NCI-H1105 treated with DMSO at 0.1 percent for 48 hours (cell line): ENCODE measurements at places on chromosomes 1 and 21.
A peak's percentile ranks its signal among the peaks of the same experiment; 100 is the strongest.

GRCh38 chr1:225447650-225448089 lies 19.8 kb upstream of the LBR start:
- no peak for DNase-seq

GRCh38 chr1:223233410-223234169 lies 90.5 kb upstream of the TLR5 start:
- no peak for DNase-seq

DNA sequence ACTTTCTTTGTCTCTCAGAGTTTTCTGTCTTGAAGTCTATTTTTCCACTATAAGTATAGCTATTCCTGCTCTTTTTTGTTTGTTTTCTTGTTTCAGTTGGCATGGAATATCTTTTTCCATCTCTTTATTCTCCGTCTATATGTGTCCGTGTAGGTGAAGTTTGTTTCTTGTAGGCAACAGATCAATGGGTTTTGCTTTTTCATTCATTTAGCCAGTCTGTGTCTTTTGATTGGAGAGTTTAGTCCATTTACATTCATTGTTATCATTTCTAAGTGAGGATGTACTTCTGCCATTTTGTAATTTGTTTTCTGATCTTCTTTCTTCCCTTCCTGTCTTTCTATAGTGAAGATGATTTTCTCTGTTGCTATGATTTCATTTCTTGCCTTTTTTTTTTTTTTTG lies 132.5 kb upstream of the GPR52 start:
- no peak for DNase-seq

DNA sequence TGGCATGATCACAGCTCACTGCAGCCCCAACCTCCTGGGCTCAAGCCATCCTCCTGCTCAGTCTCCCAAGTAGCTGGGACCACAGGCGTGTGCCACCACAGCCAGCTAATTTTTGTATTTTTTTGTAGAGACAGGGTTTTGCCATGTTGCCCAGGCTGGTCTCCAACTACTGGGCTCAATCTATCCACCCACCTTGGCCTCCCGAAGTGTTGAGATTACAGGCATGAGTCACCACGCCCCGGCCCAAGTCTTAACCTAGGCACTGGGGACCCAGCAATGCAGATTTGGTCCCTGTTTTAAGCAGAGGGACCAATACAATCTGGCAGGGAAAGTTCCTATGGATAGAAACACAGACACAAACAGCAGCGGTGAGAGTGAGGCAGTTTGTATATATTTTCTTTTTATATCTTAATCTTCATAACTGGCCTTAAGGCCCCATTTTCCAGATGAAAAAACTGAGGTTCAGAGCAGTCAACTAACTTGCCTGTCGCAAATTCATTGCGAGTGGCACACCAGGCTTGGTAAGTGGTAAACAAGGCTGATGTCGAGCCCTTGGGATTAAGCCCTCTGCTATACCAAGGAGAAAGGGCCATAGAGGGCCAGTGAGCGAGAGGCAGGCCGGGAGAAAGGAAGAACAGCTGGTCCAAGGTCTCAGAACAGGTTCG lies 77.8 kb upstream of the TINAGL1 start:
- DNase-seq = no peak

DNA sequence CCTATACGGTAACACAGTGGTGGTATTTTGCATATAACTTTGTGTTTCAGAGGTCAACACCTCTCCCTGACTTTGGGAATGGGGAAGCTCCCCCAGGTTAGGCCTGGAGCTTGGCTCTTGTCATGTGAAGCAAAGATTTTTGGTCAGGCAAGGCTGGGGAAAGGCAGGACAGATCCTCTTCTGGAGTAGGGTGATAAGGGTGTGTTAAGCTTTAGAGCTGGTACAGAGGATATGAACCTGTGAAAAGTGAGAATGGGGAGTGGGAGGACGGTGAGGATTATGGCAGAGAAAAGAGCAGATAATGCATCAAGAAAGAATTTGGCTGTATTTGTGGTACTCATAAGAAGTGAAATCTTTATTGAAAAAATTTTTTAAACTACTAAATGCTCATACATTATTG lies 2.3 kb downstream of the RPF1 start:
- no peak for DNase-seq

DNA sequence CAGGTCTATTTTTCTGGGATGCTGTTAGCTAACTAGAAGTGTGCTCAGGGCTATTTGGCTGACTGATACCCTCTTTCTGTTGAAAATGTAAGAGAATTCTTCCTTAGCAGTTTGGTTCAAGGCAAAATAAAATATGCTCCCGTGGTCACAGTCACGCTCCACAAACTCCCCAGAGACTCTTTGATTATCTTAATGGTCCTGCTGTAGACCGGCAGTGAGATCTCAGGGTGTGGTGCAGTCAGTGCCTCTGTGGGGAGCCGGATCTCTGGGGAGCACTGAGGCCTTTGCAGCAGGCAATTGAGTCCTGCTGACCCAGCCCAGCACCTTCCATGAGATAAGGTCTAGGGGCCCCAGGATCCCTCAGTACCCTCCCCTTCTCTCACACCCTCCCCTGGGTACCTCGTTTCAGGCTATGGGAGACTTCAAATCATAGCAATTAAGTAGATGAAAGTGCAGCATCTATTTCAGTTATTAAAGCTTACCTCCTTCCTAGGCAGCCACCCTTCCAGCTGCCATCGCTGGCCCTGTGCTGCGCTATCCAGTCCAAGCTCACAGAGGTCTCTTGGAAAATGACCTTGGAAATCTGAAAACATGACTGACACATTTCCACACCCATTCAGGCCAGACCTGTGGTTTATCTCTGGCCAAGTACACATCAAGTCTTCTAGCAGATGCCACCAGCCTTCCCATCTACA lies 98.1 kb downstream of the SEC16B start:
- no peak for DNase-seq

DNA sequence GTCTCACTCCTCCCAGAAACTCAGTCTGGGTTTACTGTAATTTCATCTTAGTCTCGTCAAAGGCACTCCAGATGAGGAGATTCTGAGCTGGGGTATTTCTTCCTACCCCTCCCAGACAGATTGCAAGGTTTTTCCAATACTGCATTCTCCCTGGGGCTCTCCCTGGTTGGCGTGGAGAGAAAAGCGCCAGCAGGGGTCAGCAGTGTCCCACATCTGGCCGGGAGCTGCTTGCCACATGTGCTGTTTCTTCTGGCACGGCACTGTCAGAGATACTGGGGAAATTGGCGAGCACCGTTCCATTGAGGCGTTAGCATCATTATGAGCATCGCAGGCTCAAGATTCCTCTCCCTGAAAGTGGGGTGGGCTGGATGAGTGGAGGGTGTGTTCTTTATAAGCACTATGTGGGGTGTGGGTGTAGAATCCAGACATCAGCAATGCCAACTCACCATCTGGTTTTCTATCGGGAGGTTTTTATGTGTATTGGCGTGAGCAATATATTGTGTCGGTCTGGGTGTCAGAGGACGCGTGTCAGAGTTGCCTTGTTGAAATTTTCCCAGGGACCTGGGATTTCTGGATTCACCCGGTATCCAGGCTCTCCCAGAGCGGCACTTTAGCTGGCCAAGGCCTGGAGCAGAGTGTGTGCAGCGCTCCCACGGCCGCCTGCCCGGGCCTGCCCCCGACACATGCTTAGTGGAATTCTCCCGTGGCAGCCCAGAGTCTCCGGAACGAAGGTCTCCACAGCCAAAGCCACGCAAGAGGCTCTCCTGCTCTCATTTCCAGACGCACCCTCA lies 8.0 kb upstream of the NAV1 start:
- peak; percentile 79 for DNase-seq

GRCh38 chr1:168879896-168880734 lies 151.1 kb upstream of the DPT start:
- no peak for DNase-seq

GRCh38 chr1:9093091-9093490 lies 23.7 kb upstream of the SLC2A5 start:
- DNase-seq = no peak

DNA sequence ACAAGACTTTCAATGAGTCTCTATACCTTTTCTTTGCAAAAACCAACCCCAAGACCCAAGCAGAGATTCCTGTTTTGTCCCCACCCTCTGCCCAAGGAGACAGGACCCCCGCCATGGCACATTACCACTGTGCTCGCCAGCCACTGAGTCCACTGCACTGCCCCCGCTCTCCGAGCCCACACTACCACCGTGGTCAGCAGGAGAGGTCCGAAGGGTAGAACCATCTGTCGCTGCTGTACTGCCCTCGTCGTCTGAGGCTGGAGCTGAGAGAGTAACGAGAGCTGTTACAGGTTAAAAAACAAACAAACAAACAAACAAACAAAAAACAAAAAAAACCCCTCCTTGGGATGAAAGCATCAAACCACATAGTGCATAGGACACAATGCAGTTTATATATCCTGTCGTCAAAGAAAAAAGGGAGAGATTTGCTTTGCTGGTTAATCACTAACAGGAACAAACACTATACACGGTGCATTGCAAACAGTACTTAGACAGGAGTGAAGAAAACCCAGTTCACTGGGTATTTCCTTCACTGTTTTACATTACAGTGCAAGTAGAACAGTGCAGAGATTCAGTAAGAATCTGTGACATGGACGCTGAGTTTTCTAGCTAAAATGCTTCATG lies 71.0 kb downstream of the UBR4 start:
- DNase-seq = no peak

GRCh38 chr1:11693024-11693590 lies 1.6 kb downstream of the DRAXIN start:
- no peak for DNase-seq

DNA sequence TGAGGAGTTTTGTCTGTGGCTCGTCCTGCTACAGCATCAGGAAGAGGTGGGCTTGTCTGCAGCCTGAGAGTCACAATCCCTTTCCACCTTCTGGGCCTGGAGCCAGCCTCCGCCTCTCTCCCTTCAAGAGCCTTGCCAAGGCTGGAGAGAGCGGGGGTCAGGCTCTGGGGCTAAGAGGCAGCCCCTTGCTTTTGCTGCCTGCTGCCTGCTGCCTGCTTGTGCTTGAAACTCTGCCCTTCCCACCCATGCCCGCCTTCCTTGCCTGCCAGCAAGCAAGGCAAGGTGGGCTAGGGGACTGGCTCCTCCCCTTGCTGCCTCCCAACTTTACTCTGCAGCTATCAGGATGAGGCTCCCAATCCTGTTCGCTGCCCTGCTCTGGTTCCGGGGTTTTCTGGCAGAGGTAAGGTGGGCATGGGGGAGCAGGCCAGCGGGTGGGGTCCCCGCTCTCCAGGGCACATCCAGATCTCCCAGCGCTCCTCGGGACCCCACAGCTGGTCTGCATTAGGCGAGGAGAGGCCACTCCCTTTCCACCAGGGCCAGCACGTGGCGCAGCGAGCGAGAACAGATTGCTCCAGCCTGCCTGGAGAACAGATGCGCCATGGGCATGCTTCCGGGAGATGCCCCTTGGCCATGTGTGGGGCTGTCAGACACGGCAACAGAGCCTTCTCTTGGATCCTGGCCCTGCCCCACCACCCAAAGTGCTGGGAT lies 7.5 kb upstream of the PTPN7 start:
- peak; percentile 48 for DNase-seq

DNA sequence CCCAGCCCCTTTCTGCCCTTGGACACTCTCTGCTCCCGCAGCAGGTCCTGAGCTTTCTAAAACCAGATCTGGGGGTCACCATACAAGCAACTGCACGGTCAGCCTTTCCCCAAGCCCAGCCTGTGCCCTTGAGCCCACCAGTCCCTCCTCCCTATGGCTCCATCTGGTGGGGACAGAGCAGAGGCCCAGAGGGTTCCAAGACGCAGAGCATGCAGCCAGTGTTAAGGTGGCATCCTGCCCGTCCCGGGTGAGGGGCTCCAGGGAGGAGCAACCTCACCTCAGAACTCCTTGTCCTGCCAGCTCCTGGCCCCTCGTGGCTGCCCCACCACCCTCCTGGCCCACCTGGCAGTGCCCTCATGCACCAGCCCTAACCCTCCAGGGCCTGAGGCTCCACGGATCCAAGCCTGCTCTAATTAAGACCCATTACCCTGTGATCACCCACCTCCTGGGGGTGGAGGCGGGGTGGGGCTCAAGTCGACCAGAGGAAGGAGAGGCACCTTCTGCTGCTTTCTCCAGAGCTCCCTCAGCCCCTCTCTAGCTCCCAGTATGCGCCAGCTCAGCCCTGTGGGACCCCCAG lies 8.5 kb downstream of the CHD5 start:
- DNase-seq = no peak

GRCh38 chr1:51644533-51645197 lies 27.8 kb downstream of the OSBPL9 start:
- no peak for DNase-seq

DNA sequence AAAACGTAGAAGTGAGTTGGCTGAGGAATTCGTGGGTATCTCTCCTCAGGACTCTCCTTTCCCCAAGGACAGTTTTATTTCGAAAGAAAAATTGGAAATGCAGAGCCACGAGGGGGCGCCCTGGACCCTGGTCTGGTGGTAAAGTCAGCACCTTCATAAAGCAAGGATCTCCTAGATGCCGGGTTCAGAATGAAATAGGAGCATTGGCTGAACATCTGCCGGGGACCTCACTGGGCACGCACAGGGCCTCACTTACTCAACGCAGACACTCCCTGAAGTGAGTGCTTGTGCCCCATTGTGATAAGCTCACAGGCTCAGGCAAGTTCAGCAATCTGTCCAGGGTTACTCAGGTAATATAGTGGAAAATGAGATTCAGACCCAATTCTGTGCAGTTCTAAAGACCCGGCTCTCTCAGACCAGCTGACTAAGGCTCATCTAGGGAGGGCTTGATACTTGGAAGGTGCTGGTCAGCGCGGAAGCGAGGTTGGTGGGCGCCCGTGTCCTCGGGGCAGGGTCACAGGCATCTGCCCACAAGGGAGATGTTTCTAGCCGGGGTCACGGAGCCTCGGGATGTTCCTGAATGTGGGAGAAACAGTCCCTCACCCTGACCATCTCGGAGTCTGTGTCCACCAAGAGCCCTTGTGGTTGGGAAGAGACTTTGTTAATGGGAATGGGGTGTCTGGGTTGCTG lies 55.7 kb upstream of the ETV3 start:
- DNase-seq = peak; percentile 77

DNA sequence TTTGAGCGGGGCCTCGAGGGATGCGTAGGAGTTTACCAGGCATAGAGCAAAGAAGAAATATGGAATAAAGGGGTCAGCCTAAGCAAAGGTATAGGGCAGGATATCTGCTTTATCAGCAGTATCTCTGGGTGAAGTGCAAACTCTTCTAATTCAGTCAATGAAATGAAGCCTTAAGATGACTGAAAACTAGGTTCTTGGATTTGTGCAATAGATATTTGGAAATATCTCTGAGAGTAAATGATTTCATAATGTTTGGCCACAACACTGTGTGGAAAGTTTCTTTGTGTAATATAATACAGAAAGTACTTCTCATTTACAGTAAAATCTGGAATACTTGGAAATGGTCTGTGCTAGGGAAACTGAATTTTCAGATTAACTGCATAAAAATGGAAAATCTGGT lies 26.1 kb downstream of the KCNJ15 start:
- no peak for DNase-seq

GRCh38 chr21:32383812-32384211 lies 9.0 kb downstream of the URB1 start:
- no peak for DNase-seq
